ENCODE measurements at places on chromosomes 7 and 10.

DNA sequence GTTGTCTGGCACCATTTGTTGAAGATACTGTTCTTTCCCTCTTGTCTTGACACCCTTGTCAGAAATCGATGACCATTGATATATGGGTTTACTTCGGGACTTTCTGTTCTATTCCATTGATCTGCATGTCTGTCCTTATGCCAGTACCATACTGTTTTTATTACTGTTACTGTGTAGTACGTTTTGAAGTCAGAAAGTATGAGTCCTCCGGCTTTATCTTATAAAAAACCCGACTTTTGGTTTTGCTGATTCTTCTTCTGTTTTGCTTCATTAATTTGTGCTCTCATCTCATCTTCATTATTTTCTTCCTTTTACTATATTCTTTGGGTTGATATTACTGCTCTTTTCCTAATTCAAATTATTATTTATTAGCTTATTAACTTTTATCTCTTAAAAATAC is 52.4 kb downstream of the MAPK8 start:
- DNase-seq, result no peak

GRCh38 chr10:122162671-122163173 is 108.4 kb upstream of the BTBD16 start:
- DNase-seq, result no peak

DNA sequence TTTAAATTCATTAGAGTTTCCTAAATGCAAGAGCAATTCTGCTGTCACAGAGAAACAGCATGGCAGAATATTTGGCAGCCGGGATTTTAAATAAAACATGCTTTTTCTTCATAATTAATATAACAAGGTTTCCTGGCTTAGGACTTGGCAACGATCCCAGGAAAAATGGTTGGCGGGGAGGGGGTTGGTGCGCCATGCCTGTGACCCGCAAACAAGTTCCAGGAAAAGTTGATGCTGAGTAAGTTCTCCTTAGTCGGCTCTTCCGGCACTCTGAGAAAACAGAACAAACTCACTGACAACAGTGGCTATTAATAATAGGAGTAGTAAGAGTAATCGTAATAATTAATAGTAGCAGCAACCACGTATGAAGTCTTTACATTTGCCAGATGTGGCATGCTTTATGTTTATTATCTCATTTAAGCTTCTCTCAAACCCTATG is 4.6 kb downstream of the HABP2 start:
- DNase-seq, result no peak

DNA sequence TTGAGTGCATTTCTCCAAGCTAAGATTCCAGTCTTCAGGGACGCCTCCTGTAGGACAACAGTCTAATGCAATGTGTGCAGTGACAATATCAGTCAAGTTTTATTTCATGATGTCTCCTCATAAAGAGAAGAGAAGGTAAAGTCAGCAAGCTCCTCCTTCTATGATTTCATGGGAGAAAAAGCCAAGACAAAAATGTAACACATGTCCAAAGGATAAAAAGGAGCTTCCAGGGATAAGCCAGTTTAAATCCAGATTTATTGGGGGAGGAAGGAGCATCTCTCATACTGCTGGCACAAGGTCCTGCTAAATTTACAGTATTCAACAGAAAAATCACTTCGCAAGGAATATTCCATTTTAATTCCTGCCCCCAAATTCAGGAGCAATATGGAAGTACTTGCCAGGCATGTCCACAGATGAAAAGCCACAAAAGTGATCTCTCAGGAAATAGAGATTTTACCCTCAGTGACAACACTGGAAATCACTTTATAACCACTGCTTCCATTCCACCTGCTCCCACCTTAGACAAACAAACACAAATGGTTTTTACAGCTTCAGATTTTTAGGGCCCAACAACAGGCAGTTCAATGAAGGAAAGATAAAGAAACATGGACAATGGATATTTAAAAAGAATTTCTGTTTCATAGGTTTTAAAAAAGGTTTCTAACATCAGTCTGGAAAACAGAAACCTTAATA is 677.5 kb upstream of the C7orf33 start:
- DNase-seq, result no peak

DNA sequence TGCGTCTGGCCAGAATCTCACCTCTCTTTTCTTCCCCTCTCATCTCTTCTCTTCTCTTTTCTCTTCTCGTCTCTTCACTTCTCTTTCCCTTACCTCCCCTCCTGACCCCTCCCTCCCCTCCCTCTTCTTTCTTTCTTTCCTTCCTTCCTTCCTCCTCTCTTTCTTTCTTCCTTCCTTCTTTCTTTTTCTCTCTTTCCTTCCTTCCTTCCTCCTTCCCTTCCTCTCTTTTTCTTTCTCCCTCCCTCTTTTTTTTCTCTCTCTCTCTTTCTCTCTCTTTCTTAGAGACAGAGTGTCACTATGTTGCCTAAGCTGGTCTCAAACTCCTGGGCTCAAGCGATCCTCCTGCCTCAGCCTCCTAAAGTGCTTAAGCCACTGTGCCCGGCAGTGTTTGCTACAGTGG is 4.6 kb upstream of the GTF2IRD1 start:
- DNase-seq, result no peak

DNA sequence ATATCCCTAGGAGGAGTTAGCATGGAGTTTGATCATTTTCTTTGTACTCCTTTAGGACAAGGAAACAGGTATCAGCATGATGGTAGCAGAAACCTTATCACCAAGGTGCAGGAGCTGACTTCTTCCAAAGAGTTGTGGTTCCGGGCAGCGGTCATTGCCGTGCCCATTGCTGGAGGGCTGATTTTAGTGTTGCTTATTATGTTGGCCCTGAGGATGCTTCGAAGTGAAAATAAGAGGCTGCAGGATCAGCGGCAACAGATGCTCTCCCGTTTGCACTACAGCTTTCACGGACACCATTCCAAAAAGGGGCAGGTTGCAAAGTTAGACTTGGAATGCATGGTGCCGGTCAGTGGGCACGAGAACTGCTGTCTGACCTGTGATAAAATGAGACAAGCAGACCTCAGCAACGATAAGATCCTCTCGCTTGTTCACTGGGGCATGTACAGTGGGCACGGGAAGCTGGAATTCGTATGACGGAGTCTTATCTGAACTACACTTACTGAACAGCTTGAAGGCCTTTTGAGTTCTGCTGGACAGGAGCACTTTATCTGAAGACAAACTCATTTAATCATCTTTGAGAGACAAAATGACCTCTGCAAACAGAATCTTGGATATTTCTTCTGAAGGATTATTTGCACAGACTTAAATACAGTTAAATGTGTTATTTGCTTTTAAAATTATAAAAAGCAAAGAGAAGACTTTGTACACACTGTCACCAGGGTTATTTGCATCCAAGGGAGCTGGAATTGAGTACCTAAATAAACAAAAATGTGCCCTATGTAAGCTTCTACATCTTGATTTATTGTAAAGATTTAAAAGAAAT is 4.8 kb downstream of the BAMBI start:
- no peak for DNase-seq

- DNase-seq, result no peak
These were observed 584 bp upstream of the GARS1 start for GRCh38 chr7:30594048-30594539.

DNA sequence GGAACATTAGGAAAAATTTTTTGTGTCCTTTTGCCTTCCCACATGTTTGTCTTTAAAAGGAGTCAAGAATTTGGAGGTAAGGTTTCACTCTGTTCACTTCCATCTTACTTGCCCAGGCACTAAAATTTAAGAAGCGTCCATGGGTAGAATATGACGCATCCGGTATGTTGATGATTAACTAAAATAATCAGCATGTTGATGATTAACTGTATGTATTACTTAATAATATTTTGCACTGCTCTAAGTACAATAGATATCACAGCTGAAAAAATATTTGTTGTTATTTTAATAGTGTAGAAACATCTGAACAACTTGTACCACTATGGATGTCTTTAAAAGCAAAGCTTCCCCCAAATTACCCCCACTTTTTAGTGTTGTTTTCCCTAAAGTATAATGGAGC is 11.5 kb downstream of the ANKRD22 start:
- no peak for DNase-seq

- DNase-seq, result no peak
These were observed 20.3 kb downstream of the ASB13 start for GRCh38 chr10:5645944-5646617.

DNA sequence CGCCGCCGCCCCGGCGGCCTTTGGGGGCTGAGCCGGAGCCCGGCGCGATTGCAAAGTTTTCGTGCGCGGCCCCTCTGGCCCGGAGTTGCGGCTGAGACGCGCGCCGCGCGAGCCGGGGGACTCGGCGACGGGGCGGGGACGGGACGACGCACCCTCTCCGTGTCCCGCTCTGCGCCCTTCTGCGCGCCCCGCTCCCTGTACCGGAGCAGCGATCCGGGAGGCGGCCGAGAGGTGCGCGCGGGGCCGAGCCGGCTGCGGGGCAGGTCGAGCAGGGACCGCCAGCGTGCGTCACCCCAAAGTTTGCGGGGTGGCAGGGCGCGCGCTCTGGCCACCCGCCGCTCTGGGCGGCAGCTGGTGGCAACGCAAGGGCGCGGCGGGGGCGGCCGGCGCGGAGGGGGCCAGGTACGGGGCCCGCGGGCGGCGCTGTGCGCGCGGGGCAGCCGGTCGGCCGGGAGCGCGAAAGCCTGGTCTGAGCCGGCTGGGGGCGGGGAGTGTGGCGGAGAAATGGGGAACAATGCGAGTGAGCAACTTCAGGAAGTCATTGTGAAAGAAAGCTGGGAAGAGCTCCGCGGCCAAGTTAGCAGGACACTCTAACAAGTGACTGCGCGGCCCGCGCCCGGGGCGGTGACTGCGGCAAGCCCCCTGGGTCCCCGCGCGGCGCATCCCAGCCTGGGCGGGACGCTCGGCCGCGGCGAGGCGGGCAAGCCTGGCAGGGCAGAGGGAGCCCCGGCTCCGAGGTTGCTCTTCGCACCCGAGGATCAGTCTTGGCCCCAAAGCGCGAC is at the start of gene IKZF1:
Gene IKZF1, plus strand, starts transcription at position 588 of the 782 bp plus-strand sequence. CDS start 14,346 bp downstream, outside the sequence.
- no peak for DNase-seq

GRCh38 chr10:132021504-132022143 is 39.9 kb upstream of the BNIP3 start:
- no peak for DNase-seq

DNA sequence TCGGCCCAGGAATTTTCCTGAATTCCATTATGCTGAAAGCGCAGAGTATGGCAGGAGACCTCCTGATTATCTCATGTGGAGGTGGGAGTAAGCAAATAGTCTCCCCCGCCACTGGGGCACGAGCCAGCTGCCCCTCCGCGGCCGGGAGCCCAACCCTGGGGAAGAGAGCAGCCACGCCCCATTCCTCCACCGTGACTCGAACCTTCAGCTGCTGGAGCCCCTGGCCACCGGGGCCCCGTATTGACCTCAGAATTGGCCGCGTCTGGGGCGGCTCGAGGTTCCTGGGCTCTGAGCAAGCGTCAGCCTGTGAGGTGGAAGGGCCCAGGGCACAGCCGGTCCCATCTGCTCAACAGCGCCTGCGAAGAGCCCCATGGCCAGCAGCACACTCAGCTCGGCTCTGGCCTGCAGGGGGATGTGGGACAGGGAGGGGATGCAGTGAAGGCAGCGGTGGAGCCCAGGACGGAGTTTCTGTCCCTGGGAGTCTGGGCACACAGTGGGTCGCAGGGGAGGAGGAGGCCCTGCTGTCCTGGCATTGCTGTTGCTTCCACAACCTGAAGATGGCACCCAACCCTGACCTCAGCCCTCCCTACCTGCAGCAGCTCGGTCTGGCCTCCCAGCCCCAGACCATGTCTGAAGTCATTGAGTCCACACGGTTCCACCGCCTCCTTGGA is 97.8 kb downstream of the CHST15 start:
- peak; percentile 80 for DNase-seq
